Right cardiac atrium (tissue), 5 donors: ENCODE measurements at places on chromosomes 11 and 22. TPM values are rescaled to one million over a fixed set of nuclear protein-coding genes. Genes with fewer than 3 reads are reported as not detected.

Gene DRICH1
- total RNA-seq: not detected

- DNase-seq: no peak
Measured at GRCh38 chr11:4025967-4026324, 68.7 kb upstream of the RRM1 start.

GRCh38 chr11:11626128-11626527 lies 4.3 kb upstream of the GALNT18 start:
- DNase-seq: no peak

DNA sequence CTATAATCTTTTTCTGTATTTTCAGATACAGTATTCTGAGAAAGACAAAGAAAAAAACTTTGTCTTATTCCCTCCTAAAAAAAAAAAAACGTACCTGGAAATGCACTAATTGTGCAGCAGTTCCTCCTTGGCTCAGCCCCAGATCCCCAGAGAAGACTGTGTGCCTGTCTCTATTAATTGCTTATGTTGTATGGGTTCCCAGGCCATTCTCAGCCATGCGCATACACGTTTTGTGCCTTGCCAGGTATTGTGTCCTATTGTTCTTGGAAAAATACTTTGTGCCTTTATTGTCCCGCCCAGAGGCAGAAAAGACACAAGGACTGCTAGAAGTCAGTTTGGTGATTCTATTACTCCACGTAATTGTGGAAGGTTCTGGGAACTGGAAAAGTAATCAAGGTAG lies 91.2 kb downstream of the PIWIL4 start:
- no peak for DNase-seq

Gene OR4A16
- total RNA-seq: not detected

DNA sequence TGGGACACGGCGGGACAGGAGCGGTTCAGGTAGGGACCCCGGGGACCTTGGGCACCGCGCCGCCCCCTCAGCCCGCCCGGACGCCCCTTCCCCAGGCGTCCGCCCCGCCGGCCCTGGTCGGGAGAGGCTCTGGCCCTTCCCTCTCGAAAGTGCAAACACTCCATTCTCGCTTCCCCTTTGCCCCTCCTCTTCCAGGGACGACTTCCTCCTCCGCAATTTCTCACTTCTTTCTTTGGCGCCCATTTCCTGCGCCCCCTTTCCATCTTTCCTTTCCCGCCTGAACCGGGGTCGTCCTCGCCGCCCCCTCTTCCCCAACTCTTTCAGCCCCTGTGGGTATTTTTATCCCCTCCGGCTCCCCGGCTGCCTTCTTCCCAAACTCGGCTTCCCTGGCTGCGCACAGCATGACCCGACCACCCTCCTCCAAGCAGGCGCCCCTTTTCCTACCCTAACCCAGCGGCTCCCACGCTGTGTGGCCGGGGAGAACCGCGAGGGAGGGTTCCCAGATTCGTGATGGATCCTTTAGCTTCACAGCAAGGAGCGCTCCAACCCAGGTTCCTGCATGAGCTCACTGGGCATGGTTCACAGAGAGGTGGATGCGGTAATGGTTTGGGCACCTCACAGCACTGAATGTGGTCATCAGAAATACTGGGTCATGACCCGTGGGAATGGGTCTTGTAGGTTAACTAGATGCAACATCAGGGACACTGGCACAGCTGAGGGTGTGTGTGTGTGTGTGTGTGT lies 689 bp downstream of the RAB39A start:
- no peak for DNase-seq

- no peak for DNase-seq
Measured at GRCh38 chr11:89181111-89181510, 3.4 kb downstream of the TYR start.

Gene CREB3L1
- total RNA-seq: 18.8 TPM

- peak; percentile 28 for DNase-seq
Measured at GRCh38 chr11:124069429-124070401, 28.6 kb upstream of the OR10G7 start.

GRCh38 chr11:45278714-45279113 lies 7.4 kb downstream of the SYT13 start:
- DNase-seq: no peak

DNA sequence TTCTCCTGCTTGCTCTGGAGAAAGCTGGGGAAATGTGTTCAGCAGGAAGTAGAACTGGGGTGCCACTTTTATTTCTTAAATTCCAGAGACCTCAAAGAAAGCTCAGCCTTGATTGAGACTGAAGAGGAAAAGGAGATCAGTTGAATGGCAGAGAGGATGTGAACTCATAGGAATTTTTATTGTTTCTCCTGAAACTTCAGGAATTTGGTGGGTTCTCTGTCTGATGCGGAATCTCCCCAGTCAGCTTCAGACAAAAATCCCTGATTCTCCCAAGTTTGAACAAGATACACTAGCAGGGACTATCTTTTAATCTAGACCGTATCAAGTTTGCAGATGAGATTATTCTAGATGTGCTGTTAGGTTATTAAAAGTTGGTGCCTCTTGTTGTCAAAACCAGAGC lies 23.0 kb downstream of the EHF start:
- no peak for DNase-seq

DNA sequence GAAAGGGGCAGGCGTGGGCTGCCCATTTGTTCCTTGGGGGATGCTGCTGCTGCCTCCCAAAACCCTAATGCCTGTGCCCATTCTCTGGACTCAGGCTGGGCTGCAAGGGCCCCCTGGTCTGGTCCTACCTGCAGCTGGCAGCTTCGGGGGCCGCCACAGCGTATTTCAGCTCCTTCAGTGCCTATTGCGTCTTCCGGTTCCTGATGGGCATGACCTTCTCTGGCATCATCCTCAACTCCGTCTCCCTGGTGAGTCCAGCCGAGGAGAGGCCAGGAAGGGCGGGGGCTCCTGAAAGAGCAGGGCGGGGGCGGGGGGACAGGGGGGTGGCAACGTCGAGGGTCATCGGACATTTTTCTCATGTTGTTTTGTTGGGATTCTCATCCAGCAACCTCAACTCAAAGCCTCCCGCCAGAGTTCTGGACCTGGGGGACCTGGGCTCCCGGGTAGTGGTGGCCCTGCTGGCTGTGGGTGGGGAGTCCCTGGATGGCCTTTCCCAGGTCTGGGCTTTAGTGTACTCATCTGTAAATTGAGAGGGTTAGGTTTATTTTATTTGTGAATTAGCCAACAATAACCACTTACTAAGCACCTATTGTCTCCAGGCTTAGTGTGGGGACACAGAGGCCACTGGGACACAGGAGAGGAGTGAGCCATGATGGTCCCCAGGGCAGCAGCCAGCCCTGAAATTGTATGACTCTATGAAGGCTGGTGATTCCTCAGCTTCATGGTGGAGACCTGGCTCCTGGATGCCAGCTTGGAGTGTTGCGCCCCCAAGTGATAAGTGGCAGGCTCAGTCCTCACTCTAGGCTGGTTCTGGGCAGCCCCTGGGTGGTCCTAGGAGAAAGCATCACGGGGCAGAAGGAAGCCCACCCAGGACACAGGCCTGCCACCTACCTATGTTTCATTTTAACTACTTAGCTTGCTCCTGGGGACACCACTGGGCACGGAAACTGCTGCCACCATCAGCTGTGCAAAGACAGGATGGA lies 36.0 kb downstream of the CAPN1 start:
- DNase-seq: no peak

- no peak for DNase-seq
Measured at GRCh38 chr11:22957786-22958185, 97.5 kb upstream of the CCDC179 start.

Gene LMF2
- 33.7 TPM for total RNA-seq

DNA sequence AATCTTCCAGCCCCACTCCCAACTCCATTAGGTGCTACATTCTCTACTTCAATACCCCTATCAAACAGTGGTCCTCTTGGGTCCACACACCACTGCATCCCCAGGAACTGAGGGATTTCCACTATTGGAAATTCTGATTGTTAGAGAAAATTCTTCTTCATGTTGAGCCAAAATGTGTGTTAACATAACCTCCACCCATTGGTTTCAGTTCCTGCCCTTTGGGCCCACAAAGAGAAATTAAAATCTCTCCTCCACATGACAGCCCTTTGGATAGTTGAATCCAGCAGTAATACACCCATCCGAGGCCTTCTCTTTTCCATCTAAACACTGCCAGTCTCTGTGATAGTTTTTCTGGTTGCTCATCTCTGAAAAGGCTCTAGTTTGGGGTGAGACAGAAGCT lies 2.1 kb downstream of the VSIG2 start:
- no peak for DNase-seq

DNA sequence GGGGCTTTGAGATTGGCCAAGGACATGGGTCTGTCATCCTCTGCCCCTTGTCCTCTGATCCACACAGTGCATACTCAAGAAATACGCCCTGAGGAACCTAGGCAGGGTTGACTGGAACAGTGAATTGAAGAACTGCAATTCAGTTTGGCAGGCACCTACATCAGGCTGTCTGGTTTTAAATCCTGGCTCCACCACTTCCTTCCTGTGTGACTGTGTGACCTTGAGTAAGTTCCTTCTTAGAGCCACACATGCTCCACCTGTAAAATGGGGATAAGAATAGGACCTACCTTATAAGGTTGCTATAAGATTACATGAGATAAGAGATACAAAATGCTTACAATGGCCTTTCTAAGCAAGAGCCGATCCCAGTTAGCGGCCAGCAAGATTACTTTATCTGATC lies 15.8 kb upstream of the TCF20 start:
- DNase-seq: no peak

- no peak for DNase-seq
Measured at GRCh38 chr11:69494851-69495250, 13.4 kb downstream of the LINC01488 start.

DNA sequence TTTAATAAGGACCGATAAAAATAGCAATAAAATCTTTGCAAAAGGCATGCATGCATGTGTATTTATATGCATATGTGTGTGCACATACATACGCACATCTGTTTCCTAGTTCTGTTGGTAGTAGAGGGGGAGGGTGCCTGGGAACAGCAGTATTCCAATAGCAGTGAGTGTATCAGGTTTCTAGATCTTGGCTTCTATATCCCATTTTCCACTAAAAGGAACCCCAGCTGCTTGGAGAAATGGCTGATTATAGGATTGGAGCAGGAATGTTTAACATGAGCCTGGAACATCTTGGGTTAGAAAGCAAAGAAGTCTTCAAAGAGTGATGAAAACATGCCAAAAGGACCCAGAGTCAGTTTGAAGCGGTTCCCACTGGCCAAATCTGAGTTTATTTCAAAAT lies 21.0 kb downstream of the TNRC6B start:
- DNase-seq: no peak

- DNase-seq: peak; percentile 87
Measured at GRCh38 chr22:19709063-19709769, 5.1 kb upstream of the SEPTIN5 start.

Gene OR51B2
- not detected for total RNA-seq

DNA sequence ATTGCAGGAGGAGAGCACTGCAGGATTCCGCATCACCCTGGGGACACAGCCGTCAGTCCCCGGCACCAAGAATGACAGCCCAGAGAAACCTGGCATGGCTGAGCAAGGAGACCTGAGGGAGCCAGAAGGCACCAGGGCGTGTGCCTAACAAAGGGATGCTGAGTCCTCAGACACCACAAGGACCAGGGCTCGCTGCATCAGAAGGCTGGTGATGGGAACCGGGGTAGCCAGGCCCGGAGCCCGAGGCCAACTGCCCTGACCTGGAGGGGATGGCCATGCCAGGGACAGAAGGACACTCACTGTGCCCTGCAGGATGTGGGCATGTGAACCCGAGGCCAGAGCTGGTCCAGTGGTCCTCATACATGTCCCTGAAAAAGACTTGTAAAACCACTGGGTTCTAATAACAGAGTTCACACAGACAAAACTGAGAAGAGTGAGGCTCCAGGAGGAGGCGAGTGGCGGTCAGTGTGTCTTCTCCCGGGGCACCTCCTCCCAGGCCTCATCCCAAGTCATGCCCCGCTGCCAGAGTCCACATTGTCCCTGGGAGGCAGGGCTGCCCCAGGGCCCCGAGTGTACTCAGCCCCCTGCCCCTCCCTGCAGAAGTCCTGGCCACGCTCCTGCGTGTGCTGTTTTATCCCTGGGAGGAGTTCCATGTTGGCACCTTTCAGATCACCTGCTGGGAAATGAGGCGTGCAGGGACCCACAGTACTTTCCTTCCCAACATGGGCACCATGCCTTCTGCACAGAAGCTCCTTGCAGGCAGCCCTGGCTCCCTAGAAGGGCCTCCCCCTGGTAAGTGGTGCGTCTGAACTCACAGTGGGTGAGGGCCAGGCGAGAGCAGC lies 42.5 kb downstream of the TBX1 start:
- peak; percentile 37 for DNase-seq

DNA sequence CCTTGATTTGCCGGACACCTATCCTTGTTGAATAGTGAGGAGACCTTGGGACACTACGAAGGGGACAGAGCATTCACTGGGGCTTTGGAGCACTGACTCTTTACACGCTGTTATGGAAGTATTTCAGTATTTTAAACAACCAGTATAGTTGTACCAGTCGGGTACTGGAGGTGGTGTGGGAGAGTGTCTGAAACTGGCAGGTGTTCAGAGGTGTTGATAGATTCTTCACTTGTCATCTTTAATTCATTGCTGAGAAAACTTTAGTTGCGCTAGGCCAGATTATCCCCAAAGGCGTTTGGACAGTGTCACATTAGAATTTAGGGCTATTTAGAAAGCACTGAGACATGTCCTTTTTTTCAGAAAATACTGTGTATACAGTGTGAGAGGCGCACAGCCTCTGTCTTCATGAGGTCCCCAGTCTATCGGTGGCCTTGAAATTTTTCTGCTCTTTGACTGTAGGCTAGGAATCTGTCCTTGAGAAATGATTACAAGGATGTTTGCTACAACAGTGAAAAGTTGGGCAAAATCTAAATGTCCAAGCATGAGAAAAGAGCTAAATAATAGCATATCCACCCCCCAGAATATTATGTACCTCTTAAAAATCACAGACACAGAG lies 69.7 kb downstream of the TEAD1 start:
- no peak for DNase-seq

- no peak for DNase-seq
Measured at GRCh38 chr22:49334449-49334789, 493.3 kb downstream of the BRD1 start.

Gene ADM
- 149 TPM for total RNA-seq

DNA sequence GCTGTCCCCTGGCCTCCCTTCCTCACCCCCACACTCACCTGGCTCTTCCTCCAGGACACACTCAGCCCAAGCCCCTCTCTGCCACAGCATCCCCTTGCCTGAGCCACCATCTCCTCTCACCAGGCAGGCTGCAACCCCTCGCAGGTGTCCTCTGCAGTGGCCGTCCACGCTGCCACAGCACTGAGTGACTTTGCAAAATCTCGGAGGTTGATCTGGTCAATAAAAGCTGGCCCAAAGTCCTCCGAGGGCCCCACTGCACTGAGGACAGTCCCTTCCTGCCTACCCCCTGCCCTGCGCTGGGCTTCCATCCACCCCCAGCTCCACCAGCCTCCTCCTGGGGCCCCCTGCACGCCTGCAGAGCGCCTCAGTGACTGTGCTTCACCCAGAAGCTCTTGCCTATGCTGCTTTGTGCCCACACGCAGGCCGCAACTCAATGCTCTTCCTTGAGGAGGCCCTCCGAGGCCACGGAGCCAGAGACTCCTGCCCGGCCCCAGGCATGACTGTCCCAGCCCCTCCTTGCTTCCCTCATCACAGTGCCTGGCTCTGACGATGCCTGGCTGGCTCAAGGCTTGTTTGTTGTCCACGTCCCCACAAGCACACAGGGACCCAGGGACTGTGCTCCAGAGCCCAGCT lies 30.8 kb upstream of the SLC22A12 start:
- no peak for DNase-seq
